ENCODE measurements at places on chromosomes 1 and 21.

DNA sequence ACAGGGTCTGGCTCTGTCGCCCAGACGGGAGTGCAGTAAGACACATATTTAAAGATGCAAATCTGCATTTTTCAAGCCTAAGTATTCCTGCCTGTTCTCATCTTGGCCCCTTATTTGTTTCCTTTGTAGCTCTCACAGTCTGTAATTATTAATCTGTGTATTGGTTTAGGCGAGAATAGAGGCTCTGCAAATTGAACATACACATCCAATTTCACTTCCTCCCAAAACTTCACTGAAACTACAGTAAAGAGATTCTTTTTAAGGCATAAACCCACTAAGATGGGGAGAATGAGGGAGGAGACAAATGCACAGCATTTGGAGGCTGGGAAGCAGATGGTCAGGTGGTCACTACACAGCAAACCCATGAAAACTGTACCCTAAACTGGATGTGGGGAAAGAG lies 21.0 kb downstream of the HMGN2 start:
- DNase-seq = no peak

- peak; percentile 89 for DNase-seq
These were observed 1.9 kb upstream of the DHRS3 start for GRCh38 chr1:12619792-12620487.

DNA sequence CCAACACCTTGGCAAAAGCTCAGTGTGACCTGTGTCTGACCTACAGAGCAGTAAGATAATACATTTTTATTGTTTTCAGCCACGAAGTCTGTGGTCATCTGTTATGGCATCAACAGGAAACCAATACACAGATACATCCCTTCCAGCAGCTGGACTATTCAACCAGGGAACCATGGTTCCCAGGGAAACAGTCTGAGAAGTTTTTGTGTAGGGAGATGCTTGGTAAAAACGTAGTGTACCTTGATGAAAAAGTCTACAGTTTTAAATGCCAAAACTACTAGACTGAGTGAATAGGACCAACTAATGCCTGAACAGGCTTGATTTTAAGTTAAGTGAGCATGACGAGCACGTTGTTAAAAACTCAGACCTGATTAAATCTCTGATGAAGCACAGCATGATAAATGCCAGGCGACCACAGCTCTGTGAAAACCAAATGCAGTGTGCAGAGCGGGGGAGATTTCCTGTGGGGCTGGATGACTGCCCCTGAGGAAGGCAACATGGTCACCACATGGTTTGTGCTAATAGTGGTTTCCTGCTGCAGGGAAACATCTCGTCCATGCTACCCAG lies 228.9 kb downstream of the TNR start:
- peak; percentile 10 for DNase-seq

DNA sequence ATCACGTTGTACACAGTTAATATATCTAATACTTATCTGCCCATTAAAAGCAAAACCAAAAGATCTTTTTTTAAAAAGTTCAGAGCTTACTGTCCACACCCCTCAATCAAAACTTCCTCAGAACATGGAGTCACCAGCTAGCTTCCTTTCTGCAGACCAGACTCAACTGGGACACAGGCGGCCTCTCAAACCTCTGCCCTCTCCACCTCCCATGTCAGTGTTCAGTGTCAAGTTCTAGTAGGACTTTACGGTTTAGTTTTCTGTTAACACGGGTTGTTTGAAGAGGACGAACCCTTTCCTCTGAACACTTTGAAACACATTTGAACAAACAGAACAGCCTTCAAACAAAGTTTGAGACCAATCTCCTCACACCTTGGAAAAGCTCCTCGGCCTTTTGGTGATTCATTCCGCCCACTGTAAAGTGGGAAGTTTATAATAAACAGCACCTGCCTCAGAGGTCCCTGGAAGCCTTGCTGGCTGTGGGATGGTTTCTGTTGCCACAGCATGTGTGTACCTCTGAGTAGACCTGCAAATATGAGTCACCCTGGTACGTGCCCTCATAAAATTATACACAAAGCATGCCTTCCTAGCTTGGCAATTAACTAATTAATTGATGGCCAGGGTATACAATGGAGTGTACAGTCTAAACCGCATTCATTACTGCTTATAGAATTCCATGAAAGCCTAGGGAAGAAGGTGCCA lies 48.4 kb upstream of the SIPA1L2 start:
- DNase-seq = no peak

- no peak for DNase-seq
These were observed 26.0 kb upstream of the RSPO1 start for GRCh38 chr1:37660664-37661063.

- DNase-seq = no peak
These were observed 43.3 kb upstream of the HP1BP3 start for GRCh38 chr1:20830378-20830777.

DNA sequence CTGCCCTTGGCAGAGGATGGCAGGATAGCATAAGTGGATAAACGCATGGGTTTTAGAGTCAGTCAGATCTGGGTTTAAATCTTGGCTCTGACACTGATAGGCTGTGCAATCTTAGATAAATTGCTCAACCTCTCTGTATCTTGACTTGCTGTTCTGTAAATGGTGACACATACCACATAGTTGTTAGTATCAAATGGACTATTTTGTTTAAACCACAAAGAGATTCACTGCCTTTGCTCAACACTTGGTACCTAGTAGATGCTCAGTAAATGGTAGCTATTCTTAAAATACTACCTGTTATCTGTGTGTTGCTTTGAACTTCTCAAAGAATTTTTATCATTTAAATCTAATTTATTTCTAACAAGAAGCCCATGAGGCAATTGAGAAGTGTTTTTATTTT lies 39.5 kb upstream of the A3GALT2 start:
- DNase-seq = no peak

- DNase-seq = no peak
These were observed 33.3 kb upstream of the PPM1J start for GRCh38 chr1:112748396-112748795.

DNA sequence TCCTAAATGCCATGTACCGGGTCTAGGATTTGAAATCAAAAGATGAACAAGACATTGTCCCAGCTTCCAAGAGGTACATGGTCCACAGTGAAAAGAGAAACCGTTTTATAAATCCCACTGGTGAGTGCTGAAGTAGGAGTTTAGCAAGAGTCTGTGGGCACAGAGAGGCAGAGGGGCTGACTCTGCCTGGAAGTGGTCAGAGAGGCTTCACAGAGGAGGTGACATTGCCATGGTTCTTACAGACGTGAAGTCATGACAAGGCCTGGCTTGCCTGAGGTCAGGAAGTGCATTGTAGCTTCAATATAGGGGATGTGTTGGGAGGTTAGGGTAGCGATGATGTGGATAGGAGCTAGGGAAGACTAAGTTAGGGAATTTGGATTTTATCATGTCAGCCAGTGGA lies 28.4 kb downstream of the MAPKAPK2 start:
- no peak for DNase-seq

DNA sequence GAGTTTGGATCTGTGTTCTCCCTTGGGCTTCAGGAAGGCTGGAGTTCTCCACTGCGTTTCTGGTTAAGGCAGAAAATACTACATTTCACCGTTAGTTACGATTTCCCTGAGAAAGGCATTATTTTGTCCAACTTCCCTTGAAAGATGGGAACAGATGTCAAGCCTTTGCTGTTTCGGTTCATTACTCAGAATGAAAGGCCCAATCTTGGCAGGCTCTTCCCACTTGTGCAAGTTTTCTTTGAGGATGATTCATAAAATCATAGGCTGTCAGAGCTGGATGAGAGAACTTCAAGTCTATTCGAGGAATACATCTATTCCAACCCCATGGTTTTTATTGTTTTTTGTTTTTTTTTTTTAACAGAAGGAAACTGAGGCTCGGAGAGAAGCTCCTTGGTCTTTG lies 205.2 kb downstream of the GRIK3 start:
- no peak for DNase-seq

DNA sequence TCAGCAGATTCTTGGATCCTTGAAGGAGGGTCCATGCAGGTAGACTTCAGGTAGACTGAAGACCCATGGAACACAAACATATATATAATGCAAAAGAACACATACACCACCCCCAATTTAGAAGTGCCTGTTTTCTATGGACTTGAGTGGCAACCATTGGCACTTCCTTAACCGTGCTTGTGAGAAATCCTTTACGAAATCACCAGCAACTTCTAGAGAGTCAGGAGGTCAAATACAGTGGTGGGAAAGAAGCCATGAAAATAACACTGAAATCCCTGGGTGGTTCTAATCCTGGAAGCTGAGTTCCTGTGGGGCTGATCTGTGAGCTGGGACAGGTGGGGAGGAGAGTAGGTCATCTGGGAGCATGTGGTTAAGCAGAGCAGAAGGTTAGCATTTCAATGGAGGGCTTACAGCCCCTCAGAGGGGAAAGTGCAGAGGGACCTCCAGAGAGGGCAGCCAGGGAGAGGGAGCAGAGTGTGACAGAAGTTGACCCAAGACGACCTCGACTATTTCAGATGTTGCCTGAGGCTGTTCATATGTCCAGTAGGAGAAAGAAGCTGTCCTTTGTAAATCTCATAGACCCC lies 13.0 kb upstream of the IL10 start:
- no peak for DNase-seq

DNA sequence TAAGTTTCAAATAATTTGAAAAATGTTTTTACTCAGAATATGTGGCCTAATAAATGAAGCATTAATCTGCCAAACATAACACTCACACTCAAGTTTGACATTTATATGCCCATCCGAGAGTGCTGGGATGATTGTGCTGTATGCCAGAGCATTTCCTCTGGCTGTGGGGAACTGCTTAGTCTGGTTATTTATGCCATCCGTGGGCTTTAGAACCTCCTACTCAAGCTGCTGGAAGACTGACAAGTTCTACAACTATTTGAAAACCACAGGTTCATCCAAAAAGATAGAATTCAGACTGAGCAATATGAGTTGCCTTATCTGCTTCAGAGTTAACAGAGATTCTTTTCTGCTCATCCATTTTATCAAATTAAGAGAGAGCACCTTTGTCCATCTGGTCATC lies 25.9 kb downstream of the PCNX2 start:
- peak; percentile 56 for DNase-seq

GRCh38 chr1:225209153-225209552 lies 218.7 kb downstream of the LBR start:
- DNase-seq = no peak

DNA sequence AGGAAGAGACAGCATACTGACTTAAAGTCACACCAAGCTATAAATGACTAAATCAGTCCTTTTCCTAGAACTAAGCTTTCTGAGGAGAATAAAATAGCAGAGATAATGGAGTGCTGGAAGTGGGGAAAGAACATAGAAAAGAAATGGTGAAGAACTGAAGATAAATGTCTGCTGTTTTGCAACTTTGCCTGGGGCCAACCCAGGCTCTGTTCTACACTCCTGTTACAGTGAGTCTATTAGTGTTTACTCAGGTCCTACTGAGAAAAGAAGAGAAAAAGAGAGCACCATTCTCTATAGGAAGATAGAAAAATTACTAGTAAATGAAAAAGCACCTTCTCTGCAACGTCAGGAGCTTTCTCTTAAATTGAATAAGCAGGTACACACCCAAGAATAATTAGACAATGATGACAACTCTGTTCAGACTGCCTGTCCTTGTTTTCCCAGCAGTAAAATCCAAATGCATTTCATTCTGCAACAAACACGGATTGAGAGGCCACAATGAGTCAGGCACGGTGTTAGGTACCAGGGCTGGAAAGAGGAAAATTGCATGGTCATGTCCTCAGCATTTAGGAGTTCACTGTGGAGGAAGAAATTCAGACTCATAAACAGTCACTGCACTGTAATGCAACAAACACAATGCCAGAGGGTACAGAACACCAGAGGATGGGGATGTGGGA lies 139.4 kb upstream of the CAMK1G start:
- DNase-seq = no peak

DNA sequence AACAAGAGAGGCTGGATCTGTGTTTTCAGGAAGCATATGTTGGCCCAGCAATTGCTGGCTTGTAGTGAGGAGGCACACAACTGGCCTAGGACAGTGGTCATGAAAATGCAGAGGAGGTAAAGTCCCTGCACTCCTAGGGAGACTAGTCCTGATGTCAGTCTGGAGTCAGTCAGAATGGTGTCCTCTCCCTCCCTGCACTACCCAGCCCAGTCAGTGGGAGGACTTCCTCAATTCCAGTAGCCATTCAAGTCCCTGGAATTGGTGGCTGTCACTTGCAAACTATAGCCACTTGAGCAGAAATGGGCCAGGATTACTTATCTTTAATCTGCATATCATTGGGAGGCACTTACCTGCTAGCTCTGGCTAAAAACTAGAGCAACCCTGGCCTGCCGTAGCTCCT lies 18.6 kb downstream of the NDUFS5 start:
- DNase-seq = no peak

DNA sequence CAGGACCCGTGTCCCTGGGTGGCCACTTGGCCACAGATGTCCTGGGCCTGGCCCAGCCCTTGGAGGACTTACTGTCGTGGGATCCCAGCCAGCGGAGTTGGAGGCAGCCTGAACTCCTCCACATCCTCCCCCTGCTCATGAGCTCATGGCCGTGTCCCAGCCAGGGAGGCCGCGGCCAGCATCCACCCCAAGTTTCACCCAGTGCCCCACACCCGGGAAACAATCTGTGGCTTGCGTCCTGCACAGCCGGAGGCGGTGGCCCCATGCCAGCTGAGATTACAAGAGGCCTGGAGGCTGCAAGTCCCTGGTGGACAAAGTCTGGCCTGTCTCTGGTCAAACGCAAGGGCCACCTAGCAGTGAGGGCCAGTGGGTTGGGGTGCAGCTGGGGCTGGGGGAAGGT lies 27.5 kb upstream of the TMEM52 start:
- DNase-seq = no peak

- no peak for DNase-seq
These were observed 130.4 kb downstream of the RERE start for GRCh38 chr1:8687039-8687438.

DNA sequence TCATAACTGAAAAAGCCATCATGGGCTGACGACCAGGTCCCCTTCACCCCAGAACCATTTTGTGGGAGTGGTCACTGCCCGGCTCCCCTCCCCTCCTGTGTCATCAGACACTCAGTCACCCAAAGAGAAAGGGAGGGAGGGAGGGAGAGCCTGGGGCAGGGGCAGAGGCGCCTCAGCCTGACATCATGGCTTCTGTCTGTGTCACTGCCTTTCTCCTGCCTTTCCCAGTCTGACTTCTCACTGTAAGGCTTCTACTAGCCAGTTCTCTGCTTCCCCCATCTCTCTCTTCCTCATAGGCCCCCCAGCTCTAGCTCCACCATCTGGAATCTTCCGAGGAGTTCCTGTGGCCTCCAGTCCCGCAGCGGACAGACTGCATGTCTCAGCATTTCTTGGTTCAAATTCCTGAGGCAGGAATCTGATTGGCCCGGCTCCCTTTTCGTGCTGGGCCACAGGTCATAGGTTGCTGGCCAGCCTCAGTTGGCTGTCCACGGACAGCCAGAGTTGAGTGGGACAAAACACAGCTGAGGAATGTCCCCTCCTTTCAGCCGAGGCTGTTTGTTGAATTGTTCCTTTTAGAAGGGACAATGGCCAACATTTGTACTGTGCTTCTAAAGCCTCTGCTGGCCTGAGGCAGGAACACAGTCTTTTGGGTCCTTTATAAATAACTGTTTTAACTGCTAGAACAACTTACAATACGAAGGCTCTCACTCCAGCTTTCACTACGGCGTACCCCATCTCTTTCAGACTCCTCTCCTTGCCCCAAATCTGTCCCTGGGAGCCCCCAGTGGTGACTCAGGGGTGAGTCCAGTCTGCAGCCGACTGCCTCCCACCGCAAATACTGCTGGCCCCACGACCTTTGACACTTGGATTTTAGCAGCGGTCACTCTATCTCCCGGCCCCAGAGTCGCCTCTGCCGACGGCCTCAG lies 18.7 kb upstream of the KANK4 start:
- peak; percentile 42 for DNase-seq

GRCh38 chr1:228095161-228095560 lies 8.0 kb downstream of the C1orf35 start:
- no peak for DNase-seq

- peak; percentile 20 for DNase-seq
These were observed 107.9 kb downstream of the ZFYVE9 start for GRCh38 chr1:52249831-52250230.
